ENCODE measurements at places on chromosomes 16 and 17. TPM values are rescaled to one million over a fixed set of nuclear protein-coding genes. Genes with fewer than 3 reads are reported as not detected.
A peak's percentile ranks its signal among the peaks of the same experiment; 100 is the strongest.

DNA sequence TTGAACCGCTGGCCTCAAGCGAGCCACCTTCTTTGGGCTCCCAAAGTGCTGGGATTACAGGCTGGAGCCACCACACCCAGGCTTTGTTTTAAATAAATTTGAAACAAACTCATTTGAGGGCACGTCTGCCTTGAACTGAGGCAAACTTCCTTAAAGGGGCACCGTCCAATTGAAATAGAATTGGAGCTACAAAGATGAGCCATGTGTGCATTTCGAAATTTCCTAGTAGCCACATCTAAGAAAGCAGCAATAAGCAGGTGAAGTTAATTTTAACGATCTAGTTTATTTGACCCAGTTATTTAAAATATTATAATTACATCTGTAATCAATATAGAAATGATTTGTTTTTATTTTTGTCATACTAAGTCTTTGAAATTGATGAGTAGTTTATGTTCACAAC lies 755 bp upstream of the C16orf89 start:
- H3K27me3 ChIP-seq: no peaks in the 10 kb centered on the region
- no peaks in the 10 kb centered on the region for H3K36me3 ChIP-seq
- no peak overlapping the region for H3K27ac ChIP-seq
- H3K4me3 ChIP-seq: no peak overlapping the region
- no peaks in the 10 kb centered on the region for H3K4me1 ChIP-seq

GRCh38 chr17:64145751-64146417 lies 15.9 kb upstream of the ERN1 start:
- no peaks in the 10 kb centered on the region for H3K27me3 ChIP-seq
- peak overlapping the region; percentile 94 for H3K4me3 ChIP-seq
- H3K27ac ChIP-seq: peak overlapping the region; percentile 94
- peaks cover 14% of the 10 kb centered on the region for H3K4me1 ChIP-seq
- H3K36me3 ChIP-seq: no peaks in the 10 kb centered on the region
- peak; percentile 100 for DNase-seq

GRCh38 chr17:53740312-53740711 lies 82.4 kb upstream of the KIF2B start:
- H3K27ac ChIP-seq: no peak overlapping the region
- H3K4me3 ChIP-seq: no peak overlapping the region
- no peaks in the 10 kb centered on the region for H3K36me3 ChIP-seq
- DNase-seq: no peak
- H3K27me3 ChIP-seq: no peaks in the 10 kb centered on the region

The HBM gene
- total RNA-seq: not detected

The BLMH gene
- total RNA-seq: 35.3 TPM

Data from adrenal gland (tissue), 19 donors.